DMS79 (cell line): ENCODE measurements at places on chromosomes 13 and 19.

GRCh38 chr19:9878511-9879196 is 43.5 kb downstream of the PIN1 start:
- DNase-seq: no peak

- DNase-seq: no peak
These were observed 205.3 kb downstream of the RAP2A start for GRCh38 chr13:97639236-97639635.

DNA sequence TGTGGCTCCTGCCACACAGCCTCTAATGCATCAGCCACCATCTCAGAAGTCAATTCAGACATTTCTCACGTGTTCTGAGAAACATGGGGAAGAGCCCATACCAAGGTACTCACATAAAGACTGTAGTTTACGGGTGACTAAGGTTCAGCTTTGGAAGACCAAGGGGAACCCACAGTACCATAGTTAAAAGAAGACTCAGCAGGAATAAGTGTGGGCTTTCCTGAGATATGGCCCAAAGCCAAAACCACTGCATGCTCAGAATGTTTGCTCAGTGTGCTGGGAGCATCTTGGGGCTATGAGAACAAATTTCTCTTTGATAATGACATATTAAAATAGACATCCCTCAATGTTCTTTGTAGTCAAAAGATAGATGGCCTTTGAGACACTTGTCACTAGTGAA is 283.8 kb downstream of the DCT start:
- peak; percentile 45 for DNase-seq

DNA sequence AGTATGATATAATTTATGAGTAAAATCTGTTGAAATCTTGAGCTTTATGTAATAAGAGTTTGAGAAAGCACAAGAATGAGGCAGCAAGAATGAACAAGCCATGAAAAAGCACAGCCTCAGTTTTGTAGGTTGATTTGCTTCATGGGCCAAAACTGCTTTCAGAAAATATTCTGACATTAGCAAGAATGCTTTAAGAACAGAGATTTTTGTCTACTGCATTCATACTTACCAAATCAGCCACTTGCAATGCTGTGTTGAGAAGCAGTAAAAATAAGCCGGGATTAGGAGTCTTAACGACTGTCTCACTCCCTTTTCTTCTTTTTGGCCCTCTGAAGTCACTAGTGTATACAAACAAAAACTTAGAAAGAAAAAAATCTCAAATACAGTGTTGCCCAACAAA is 114.5 kb downstream of the POSTN start:
- no peak for DNase-seq

- DNase-seq: peak; percentile 37
These were observed 57.3 kb downstream of the CEBPG start for GRCh38 chr19:33430674-33431277.

DNA sequence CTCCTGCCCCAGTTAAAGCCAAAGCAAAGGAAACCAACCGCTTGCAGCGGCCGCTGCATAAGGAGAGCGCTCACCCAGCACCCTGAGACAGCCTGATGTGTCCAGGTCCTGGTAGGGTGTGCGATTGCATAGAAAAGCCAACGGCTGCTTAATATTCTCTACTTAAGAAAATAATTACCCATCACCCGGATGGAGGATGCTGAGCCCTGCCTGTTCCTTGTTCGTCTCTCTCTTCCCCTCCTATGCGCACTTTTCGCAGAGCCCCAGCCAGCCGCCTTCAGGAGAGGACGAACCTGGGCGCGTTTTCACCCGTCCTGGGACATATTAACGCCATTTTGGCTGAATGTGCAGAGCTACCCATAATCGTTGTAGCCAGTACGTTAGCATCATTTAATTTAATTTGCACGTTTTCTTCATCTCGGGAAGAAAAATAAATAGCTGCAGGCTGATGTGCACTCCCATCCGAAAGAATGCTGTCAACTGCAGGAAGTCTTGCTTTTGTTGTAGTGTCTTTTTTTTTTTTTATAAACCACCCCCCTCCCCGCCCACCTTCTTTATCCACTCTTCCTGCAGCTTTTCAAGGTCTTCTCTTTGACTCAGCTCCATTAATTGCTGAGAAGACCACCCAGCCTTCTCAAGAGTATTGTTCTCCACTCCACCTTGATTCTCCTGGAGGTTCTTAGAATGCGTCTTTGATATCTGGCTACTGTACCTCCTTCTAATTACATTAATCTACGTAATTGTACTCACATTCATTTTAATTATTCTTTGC is 214.5 kb downstream of the TEX29 start:
- no peak for DNase-seq

DNA sequence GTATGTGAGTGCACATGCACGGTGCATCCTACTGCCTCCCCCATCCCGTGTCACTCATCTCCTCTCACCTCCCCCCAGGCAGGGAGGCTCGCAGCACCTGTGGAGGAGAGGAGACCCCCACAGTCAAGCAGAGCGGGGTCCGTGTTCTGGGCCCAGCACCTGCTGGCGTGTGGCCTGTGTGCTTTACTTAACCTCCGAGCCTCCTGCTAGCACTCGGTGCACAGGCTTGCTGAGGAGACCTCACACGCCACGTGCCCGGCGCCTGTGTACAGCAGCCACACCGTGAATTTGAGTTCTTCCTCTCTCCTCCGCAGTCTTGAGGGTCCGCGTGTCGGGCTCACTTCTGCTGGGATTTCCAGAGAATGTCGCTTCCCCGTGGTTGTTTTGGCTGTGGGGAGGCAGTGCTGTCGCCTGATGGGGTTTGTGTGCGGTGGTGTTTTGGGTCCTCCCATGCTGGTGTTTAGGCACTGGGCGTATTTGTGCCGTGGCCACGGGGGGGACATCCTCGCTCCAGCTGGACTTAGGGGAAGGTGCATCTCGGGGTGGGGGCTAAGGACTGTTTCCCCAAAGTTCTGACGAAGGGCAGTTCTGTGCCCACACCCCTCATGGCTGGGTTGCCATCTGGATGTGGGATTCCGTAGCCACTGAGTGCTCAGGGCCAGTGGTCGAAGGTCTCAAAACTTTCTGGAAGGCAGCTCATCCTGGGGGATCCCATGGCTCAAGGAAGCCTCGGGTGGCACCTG is 34.8 kb upstream of the TMEM255B start:
- no peak for DNase-seq

DNA sequence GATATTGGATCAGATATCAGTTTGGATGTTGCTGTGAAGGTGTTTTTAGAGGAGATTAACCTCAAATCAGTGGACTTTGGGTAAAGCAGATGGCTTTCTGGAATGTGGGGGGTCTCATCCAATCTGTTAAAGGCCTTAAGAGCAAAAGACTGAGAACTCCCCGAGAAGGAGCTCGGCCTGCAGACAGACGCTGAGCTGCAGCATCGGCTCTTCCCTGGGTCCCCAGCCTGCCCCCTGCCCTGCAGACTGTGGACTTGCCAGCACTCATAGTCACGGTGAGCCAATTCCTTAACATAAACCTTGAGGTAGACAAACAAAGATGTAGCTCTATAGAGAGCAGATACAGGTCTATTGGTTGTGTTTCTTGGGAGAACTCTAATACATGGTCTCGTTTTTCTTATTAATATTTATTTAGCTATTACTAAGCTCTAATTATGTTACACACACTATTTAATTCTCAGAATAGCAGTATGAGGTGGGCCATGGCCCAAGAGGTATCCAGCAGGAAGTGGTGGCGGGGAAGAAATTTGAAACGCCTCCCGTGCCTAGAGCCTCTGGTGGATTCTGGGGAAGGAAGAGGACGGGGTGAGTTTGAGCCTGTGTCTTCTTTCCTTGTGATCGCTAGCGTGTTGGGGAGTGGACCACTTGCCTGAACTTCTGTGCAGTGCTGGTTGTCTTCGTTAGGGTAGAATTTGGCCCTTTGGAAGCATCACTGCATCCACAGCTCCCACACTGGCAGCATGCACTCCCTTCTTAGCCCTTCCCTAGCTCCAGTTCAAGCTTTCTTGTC is 305.3 kb downstream of the TEX29 start:
- no peak for DNase-seq

DNA sequence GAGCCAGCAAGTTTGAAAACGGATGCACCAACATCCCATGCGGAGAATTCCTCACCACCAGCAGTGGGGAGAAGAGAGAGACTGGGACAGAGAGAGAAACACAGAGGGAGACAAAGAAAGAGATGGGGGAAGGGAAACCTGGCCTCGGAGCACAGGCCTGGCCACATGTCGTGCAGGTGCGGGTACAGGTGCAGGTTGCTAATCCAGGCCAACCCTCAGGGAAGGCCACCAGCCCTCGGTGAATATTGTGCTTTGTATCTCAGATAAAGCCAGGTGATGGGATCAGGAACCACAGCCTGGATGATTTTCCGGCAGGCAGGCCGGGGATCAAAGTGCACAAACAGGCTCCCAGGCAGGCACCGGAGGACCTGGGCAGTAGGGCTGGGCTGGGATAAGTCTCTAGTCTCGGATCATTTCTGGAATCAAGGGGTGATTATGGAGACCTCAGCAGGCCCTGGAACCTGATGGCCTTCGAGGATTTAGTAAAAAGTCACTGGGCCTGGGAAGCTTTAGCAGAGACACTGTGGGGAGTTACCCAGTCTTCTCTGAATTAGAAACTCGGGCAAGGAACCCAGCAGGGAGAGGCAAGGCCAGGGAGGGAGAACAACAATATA is 3.7 kb downstream of the GAS6 start:
- no peak for DNase-seq

GRCh38 chr13:75219479-75220237 is 262.3 kb downstream of the TBC1D4 start:
- DNase-seq: peak; percentile 7

GRCh38 chr13:99246100-99246499 is 12.1 kb downstream of the GPR18 start:
- no peak for DNase-seq

- no peak for DNase-seq
These were observed 173.5 kb downstream of the DCT start for GRCh38 chr13:94305934-94306333.

DNA sequence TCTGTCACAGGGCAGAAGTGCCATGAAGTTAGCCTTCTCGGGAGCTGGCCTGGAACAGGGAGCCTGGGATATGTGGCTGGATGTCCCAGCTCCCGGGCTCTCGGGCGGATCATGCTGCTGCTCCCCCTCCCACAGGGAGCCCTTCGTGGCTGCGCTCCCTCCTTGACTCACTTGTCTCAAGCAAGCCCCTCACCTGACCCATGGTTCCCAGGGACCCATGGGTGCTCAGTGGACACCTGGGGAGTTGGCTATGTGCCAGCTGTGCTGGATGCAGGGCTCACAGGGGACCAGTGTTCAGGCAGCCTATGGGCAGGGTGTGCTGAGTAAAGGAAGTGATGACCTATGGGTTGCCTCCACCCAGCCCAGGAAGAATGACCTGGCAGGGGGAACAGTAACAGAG is 213.1 kb upstream of the SGCG start:
- no peak for DNase-seq

- no peak for DNase-seq
These were observed 15.2 kb upstream of the S1PR4 start for GRCh38 chr19:3163230-3163886.

GRCh38 chr13:77185721-77186120 is 141.2 kb downstream of the MYCBP2 start:
- DNase-seq: no peak

DNA sequence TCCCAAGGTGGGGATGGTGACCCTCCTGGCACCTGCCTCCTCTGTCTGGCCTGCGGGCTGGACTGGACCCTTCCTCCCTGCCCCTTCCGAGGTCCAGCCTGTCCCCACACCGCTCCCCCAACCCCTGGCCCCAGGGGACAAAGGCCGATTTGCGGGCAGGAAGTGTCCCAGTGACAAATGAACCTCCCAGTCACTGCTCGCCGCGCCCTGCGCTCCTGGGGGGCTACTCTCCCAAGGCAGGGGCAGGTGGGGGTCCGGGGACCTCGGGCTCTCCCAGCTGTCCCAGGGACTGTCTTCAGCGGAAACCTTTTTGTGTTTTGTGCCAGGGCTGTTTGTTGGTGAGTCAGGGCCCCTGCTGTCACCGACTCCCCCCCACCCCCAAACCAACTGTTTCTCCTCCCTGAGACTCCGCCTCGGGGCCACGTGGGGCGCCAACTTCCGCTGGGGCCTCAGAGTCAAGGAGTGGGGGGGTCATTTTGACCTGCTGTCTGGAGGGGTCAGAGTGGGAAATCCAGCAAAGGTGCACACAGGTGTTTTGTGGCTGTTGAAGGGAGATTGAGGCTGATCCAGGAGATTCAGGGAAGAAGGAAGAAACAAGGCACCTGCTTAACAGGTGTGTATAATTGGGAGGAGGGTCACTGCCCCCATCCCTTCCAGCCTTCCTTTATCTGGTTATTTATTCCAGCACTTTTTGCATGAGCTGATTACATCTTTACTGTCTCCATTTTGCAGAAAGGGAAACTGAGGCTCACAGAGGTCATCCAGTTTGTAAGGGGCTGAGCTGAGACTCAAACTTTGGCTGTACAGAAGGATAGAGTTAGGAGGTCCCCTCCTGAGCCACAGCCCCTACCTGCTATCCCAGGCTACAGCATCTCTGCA is 831 bp downstream of the PGPEP1 start:
- no peak for DNase-seq
